ENCODE measurements at places on chromosomes 6 and 20.
A peak's percentile ranks its signal among the peaks of the same experiment; 100 is the strongest.

DNA sequence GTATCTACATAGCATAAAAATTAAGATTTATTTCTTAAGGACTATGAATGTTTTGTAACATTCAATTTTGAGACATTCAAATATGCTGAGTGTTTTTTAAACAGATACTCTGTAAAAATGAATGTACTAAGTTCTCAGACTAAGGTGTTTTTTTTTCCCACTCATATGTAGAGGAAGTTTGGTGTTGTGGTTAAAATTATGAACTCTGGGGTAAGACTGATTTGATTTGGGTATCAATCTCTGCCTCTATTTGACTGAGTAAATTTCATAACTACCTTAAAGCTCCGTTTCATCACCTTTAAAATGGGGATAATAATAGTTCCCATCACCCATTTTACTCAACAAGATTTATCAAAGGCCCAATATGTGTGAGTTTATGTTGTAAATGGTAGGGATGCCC, 386.6 kb upstream of the FLRT3 start:
- no peak for DNase-seq

- DNase-seq, result no peak
These were observed 12.4 kb downstream of the PSMF1 start for GRCh38 chr20:1130847-1131246.

DNA sequence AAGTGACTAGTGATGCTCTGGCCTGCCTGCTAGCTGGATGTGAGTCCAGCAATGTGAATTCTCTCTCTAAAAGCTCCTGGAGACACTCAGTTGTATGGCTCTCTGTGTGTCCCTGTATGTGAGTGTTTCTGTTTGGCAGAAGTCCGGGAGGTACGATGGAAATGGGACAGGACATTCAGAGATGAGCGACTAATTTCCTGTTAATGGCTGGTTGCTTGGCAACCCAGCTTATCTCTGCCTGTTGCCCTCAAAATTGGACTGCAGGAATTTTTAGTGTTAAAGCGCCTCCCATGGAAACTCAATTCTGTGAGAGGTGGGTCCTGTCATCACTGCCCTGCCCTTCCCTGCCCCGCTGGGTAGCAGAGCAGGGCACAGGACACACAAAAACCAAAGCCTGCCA, 136.8 kb upstream of the LRFN2 start:
- no peak for DNase-seq

GRCh38 chr6:1016329-1017302, 295.3 kb upstream of the FOXQ1 start:
- no peak for DNase-seq

GRCh38 chr6:45044086-45044485, 284.0 kb upstream of the RUNX2 start:
- DNase-seq, result no peak

GRCh38 chr6:166543603-166544295, 42.7 kb downstream of the RAMACL start:
- no peak for DNase-seq

GRCh38 chr6:2764610-2765165, 505 bp upstream of the WRNIP1 start:
- DNase-seq, result peak; percentile 41

DNA sequence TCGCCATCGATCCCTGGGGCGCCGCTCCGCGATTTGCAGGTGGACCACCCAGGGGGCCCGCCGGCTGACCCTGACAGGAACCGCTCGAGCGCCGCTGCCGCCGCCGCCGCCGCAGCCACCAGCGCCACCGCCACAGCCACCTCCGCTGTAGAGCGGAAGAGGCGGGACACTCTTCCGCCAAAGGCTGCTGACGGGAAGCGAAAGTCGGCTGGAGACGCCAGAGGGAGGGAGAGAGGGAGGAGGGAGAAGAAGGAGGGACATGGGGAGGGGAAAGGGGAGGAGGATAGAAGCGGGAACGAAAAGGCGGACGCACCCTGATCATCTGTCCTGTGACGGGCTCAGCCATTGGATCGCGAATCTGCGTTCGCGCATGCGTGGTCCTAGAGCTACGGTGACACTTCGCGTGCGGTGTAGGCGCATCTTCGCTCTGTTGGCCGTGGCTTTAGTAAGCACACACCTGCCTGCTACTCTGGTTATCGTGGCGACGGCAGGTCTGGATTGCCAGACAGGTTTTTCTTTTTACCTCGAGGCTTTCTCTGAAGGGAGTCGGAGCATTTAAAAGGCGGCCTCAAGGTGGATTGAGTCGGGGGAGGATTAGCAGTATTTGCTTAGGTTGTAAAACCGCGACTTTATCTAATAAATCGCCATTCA, at the start of gene TMEM30A:
TSS of gene TMEM30A (minus strand) at position 161 of the 651 bp plus-strand sequence. CDS start at position 7, 154 bp downstream.
- DNase-seq, result peak; percentile 95

- no peak for DNase-seq
These were observed 61.3 kb downstream of the DST start for GRCh38 chr6:56581296-56581925.

- no peak for DNase-seq
These were observed 1.4 kb upstream of the GCLC start for GRCh38 chr6:53546281-53546680.

DNA sequence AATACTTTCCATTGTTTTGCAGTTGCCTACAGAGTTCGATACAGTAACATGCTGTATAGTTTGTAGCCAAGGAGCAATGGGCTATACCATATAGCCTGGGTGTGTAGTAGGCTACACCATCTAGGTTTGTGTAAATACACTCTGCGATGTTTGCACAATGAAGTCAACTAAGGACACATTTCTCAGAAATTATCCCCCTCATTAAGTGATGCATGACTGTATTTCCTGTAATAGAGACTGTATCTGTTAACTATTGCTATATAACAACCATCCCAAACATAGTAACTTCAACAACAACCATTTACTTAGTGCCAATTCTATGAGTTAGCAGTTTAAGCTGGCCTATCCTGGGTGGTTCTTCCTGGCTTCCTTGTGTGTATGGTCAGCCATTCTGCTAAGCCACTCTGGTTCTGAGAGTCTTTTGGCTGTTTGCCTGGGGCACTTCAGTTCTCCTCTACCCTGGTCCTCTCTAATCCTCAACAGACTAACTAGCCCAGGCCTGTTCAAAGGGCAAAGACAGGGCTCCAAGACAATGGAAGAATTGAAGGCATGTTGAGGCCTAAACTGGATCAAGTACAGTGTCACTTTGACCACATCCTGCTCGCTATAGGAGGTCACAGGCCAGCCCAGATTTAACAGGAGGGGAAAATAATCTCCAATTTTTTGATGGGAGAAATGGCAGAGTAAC, 124.0 kb downstream of the PLCB1 start:
- DNase-seq, result no peak

- peak; percentile 34 for DNase-seq
These were observed 18.3 kb downstream of the ETV7 start for GRCh38 chr6:36368921-36369865.

DNA sequence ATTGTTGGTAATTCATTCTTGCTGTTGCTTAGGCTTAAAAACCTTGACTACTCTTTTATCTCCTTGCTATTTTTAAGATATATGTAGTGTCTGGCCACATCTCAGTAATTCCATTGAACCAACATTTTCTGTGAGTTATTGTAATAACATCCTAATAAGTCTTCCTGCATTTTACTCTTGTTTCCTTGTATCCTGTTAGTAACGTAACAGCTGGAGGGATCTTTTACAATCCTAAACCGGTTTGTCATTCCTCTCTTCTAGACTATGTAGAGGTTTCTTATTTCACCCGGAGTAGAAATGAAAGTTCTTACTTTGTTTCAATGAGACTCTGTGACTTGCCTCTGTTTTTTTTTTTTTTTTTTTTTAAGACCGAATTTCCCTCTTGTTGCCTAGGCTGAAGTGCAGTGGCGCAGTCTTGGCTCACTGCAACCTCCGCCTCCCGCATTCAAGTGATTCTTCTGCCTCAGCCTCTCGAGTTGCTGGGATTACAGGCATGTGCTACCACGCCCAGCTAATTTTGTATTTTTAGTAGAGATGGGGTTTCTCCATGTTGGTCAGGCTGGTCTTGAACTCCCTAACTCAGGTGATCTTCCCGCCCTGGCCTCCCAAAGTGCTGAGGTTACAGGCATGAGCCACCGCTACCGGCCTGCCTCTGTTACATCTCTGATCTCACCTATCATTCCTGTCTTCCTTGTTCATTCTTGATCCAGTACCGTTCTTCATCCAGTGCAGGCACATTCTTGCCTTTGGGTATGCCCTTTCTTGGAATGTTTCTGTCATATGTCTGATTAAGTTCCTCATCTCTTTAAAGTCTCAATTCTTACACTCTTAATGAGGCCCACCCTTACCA, 44.7 kb downstream of the NCOA3 start:
- no peak for DNase-seq

- no peak for DNase-seq
These were observed 105.4 kb upstream of the AKIRIN2 start for GRCh38 chr6:87807475-87807874.

DNA sequence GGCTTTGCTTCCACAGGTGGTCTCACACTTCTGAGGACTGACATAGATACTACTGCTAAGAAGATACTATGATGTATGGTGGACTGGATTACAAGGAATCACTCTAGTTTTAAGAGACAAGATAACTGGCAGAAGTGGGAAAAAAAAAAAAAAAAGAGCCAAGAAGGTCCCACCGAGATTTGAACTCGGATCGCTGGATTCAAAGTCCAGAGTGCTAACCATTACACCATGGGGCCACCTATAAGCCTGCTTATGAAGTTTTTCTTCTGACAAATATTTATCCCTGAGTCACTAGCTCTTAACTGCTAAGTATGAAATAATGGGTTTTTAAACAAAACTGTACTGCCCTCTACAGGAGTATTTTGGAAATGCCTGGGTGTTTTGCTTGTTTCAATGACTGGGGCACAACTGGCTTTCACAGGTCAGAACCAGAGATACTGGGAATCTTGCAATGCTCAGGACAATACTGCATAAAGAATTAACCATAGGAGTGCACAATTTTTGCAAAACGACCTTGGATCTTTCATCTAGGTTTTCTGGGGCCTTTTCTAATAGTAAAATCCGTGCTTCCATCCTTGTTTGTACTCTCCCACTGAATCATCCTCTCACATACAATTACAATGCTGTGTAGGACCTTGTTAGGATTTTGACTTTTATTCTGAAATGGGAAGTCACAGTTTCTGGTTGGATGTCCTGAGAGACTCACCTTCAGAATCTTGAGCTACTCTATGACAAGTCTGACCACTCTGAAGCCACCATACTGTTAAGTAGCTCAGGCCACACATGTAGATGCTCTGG, 116.3 kb downstream of the OR2B2 start:
- no peak for DNase-seq

- DNase-seq, result no peak
These were observed 19.2 kb upstream of the STK38 start for GRCh38 chr6:36566418-36566905.

- DNase-seq, result no peak
These were observed 56.6 kb downstream of the SH3BGRL2 start for GRCh38 chr6:79687759-79688158.

GRCh38 chr20:41618807-41619311, 682 bp upstream of the CHD6 start:
- no peak for DNase-seq

GRCh38 chr6:3718407-3718806, 33.1 kb downstream of the PXDC1 start:
- no peak for DNase-seq

- DNase-seq, result peak; percentile 63
These were observed at the start of gene SLC35B2 for GRCh38 chr6:44257025-44257752. Gene SLC35B2, minus strand, starts transcription at chr6:44257528. Its CDS starts 118 bp downstream, at chr6:44257410.

DNA sequence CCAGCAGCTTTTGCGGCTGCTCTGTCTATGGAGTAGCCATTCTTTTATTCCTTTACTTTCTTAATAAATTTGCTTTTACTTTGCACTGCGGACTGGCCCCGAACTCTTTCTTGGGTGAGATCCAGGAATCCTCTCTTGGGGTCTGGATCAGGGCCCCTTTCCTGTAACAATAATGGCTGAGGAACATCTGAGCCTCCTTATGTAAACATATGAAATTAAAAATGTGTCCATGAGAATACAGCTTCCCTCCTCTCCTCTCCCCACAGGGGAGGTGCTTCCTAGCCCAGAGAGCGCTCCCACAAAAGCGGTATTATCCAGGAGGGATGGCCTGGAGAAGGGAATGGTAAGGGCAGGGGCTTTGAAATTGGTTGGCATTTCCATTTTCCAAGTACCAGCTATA, 81.1 kb downstream of the PSMG4 start:
- no peak for DNase-seq

DNA sequence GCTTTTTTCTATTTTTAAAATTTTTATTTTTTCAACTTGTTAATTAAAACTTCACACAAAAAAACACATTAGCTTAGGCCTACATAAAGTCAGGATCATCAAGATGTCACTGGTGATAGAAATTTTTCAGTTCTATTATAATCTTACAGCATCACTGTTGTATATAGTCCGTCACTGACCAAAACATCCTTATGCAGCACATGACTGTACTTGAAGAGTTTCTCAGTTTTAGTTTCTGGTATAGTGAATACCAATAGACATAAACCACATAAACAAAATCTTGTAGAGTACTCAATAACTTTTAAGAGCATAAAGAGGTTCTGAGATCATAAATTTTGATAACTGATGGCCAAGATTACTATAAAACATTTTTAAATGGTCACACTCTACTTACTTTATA, 71.8 kb downstream of the ASCC3 start:
- DNase-seq, result no peak

DNA sequence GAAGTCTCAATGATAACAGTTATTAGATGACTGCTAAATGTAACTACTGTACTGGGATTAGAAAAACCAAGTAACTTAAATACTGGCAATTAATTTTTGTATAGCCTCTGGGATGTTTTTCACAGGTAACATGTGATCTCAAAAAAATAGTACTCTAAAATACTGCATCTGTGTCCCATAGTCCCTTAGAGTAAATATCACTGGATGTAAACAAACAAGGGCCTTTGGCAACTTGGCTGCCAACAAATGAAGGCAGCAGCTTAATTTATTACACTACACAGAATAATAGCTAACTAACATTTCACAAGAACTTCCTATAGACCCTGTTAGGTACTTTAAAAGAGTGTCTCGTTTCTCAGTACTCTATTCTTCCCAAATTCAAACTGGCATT, 14.0 kb downstream of the ARHGAP18 start:
- no peak for DNase-seq
